Activated T-cell treated with anti-CD3 and anti-CD28 coated beads, Interleukin-2, amount 50 U/mL, for 72 hours (primary cell): ENCODE measurements at places on chromosomes 2 and 18.
A peak's percentile ranks its signal among the peaks of the same experiment; 100 is the strongest.

GRCh38 chr18:9321736-9322135 is 12.8 kb upstream of the TWSG1 start:
- DNase-seq = no peak

- no peak for DNase-seq
Observed at GRCh38 chr2:133841900-133842299, 273.6 kb upstream of the NCKAP5 start.

GRCh38 chr2:157252529-157252928 is 5.0 kb upstream of the GALNT5 start:
- no peak for DNase-seq

DNA sequence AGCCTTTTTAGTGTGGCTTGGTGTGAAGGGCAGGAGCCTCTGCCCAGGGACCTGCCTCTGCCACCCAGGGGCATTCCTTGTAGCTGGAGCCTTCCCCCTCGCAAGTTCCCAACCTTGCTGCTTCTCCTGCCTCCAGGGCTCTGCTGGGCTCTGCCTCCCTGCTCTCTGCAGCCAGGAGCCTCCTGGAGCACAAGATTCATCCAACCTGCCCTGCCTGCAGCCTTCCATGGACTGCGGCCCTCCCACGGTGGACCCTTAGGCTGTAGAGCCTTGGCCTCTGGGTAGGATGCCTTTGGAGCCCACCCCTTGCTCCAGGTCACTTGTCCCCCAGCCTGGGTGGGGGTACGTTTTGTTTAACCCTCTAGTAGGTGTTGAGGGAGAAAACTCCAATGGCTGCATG is 2.5 kb downstream of the SLC66A3 start:
- no peak for DNase-seq

DNA sequence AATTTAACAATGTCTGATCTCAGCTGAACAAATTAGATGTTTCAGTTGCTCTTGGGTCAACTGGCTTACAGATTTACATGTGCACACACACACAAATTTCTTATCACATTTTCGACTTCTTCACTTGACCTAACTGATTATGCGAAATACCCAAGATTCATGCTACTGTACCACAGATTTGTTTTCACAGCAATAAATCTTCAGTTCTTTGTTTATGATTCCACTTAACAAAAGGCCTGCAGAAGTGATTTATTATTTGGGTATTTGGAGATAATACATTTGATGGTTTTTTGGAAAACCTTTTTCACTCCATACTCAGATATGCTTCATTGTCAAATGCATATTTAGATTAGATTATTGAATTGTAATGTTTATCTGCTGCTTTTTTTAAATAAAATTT is 129.0 kb downstream of the GALNT1 start:
- no peak for DNase-seq

DNA sequence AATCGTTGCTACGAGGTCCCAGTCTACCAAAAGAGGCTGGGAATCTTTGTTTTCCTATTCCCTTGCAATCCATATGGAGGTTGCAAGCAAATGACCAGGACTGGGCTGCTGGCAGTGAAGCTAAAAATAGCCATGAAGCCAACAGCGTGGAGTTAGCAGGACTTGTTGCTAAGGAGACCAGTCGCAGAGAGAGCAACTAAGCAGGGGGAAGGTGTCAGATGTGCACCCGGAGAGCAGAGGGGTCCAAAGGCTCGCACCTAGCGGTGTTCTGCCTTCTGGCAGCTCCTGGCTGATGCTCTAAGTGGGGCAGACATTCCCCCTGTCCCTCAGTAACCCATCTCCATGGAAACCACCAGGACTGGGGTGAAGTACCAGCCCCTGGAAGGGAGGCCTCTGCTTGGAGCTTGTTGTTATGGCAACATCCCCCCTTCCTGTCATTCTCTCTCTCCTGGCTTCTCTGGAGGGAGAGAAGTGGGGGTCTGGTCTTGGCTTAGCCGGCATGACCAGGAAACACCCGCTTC is 84.6 kb downstream of the DNMT3A start:
- DNase-seq = no peak

- no peak for DNase-seq
Observed at GRCh38 chr2:238120463-238121298, 17.8 kb upstream of the KLHL30 start.

DNA sequence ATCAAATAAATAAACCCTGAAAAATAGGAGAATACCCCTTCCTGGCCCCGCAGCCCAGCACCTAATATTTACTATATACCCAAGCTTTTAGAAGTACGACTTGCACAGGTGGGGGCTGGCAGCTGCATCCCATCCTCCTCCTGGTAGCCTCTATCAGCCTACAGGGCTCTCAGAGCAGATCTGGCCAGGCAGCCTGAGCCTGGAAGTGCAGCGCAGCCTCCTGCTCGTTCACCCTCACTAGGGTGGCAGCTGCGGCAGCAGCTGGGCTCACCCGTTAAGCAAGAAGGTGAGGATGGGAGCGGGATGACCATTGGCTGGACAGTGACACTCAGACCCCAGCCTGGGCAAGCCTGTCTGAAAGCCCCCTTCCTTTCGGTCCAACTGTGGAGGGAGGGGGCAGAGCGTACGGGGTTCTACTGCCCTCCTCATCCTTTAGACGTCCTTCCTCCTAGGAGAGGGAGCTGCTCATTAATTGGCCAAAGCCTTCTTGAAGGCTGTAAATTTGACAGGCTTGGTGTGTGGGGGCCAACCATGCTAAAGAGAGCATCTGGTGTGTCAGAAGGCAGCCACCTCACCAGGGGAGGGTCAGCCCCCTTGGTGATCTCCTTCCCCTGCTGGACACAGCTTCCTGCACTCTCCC is 23.3 kb downstream of the MPHOSPH10 start:
- DNase-seq = no peak

GRCh38 chr2:2667690-2668089 is 336.6 kb upstream of the MYT1L start:
- DNase-seq = no peak

DNA sequence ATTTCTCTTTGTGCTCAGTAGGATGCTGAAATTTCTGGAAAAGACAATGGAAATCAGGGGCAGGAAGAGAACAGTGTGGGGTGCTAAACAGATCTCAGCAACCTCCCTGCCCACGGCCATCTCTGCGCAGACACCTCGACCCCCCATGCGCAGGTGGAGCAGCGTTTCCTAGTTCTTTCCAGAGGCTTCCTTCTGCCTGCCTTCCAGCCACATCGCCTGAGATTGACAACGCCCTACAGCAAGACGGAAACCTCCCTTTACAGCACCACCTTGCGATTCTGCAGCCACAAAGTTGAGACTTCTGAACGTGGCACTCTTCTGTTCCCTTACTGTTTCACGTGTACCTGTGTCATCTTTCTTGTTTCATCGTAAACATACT is 31.4 kb upstream of the CASP8 start:
- no peak for DNase-seq

GRCh38 chr2:172596776-172597175 is 40.9 kb downstream of the PDK1 start:
- DNase-seq = no peak

GRCh38 chr18:10524507-10525370 is 1.1 kb upstream of the NAPG start:
- DNase-seq = no peak

DNA sequence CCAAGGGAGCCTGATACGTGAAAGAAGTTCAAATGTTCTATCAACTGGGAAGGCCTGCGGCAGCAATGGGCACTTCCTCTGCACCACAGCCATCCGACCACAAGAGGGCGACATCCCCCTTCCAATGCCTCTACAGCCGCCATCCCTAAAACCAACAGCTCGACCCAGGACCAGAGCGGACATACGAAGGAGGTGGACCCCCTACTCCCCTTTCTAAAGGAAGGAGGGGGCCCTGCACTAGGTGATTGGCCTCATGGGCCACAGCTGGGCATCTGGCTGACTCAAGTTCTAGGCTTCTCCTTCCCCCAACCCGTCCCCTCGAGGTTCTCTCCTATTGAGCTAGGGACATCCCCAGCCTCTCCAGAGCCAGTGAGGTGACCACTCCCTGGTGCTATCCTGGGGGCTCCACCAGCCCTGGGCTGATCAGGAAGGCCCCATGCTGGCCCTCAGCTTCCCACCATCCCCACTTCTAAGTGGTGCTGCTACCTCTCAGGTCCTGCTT is 217.2 kb downstream of the TNS1 start:
- DNase-seq = peak; percentile 82

GRCh38 chr2:56185101-56185581 is 1.4 kb downstream of the CCDC85A start:
- no peak for DNase-seq

DNA sequence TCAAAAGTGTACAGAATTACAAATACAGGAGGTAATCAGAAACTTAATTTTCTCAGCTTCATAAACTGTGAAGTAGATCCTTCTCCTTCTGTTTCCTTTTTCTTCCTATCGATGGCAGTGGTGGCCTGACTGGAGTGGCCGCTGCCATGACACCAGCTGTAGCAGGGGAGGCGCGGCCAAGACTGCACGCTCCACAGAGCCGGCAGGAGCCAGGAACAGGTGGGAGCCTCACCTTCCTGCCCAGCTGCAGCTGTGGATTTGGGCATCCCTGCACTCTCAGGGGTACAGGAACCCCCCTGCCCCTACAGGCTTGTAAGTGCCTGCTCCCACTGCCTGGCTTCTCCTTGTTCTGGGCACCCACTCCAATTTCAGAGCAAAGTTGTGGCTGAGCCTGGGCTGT is 76.1 kb downstream of the EPB41L3 start:
- DNase-seq = no peak

GRCh38 chr18:11268153-11268552 is 118.8 kb upstream of the PIEZO2 start:
- no peak for DNase-seq

DNA sequence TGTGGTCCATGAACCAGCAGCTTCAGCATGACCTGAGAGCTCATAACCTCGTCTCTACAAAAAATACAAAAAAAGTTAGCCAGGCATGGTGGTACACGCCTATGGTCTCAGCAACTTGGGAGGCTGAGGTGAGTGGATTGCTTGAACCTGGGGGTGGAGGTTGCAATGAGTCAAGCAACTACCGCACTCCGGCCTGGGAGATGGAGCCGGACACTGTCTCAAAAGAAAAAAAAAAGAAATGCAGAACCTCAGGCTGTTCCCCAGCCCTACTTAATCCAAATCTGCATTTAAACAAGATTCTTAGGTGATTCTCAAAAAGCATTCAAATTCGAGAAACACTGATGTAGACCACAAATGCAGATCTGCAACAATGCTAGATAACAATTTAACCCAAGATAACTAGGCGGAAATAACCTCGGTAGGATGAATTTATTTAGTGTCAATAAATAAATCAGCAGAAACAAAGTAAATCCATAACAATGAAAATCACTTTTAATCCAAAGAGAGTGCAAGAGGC is 203.5 kb downstream of the SP3 start:
- no peak for DNase-seq

GRCh38 chr2:233855345-233855744 is 1.0 kb upstream of the HJURP start:
- DNase-seq = no peak

DNA sequence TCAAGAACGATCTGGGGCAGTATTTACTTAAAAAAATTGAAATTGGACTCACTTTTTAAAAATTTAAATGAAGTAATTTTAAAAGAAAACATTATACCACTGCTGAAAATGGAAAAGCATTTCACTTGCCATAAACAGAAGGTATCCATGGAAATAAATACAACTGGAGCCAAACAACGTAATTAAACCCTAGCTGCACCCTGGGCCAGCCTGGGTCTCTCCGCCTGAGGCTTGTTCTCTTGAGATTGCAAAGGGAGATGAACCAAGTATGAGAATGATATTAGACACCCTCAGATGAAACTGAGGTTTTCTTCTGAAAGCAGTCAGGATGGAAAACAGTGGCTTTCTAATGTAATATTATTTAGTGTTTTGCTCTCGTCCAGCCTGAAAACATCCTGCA is 264.4 kb downstream of the KCNE4 start:
- no peak for DNase-seq

GRCh38 chr2:70527447-70528080 is 26.1 kb downstream of the TGFA start:
- no peak for DNase-seq

DNA sequence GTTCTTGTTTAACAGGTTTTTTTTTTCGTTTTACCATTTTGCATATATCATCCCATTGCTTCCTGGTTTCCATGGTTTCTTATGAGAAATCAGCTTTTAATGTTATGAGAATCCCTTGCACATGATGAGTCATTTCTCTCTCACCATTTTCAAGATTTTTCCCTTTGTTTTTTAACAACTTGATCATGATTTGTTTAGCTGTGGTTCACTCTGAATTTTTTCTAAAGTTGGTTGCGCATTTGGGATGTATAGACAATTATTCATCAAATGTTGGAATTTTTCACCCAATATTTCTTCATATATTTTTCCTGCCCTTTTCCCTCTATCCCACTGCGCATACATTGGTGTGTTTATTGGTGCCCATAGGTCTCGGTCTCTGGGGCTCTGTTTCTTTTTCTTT is 42.4 kb upstream of the BIN1 start:
- DNase-seq = no peak

- no peak for DNase-seq
Observed at GRCh38 chr2:42223067-42223854, 54.1 kb downstream of the EML4 start.

DNA sequence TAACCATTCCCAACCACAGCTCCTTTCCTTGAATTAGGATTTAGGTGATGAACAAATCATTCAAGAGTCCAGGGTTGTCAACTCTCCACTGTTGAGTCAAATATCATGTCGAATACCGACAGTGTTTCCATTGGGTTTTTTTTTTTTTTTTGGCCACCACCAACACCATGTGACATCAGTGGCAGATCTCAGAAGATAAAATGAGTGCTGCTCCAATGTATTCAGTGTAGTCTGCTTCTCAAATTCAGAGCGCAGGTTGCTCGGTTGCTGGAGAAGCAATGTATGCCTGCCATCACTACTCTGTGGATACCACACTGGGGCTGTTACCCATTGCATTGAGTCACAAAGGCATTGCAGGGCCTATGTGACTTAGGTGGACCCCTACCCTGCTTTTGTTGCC is 10.8 kb upstream of the ATL2 start:
- DNase-seq = no peak

- no peak for DNase-seq
Observed at GRCh38 chr2:150136401-150136800, 351.1 kb downstream of the RND3 start.

DNA sequence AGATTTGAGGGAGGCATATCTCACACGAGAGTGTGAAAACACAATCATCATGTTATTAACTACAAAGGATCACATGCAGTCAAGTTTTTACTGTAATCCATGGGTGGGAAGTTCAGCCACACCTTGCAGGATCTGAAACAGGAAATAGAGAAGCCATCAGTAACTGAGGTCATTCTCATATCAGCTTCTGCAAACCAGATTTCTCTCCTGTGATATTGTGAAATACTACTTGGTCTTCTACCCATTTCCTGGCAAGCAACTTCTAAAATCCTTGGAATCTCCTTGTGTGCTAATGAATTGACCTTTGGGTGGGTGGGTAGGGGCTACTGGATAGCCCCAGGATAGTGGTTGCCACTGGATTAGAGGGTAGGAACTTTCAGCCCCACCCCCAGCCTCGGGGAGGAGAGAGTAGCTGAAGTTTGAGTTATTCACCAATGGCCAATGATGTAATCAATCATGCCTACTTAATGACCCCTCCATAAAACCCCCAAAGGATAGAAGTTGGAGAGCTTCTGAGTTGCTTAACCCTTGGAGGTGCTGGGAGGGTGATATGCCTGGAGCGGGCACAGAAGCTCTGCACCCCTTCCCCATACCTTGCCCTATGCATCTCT is 25.6 kb upstream of the TGIF1 start:
- no peak for DNase-seq
